ENCODE measurements at places on chromosomes 5 and 9. TPM values are rescaled to one million over a fixed set of nuclear protein-coding genes. Genes with fewer than 3 reads are reported as not detected.

The GARNL3 gene
- total RNA-seq, result 5.3 TPM

DNA sequence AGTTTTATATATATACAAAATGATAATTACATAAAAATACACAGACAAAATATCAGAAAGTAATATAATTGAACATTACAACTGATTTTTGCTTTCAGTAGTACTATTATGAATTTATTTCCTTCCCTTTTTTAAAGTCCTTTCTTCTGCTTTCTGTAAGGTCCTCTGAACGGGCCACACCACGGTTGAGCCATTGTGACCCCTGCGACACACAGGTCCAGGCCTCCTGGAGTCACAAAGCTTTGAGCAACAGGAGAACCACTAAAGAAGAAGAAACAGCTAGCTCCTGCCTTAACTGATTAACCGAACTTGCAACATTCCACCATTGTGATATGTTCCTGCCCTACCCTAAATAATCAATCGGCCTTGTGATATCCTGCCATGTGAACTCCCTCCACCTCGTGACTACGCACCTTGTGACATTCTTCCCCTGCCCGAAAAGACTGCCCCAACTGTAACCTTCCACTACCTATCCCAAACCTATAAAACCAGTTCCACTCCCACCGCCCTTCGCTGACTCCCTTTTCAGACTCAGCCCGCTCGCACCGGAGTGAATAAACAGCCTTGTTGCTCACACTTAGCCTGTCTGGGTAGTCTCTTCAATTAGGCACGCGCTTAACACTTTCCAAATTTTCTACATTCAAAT is 375.0 kb upstream of the RFX3 start:
- no peak for DNase-seq

The TNFSF8 gene
- not detected for total RNA-seq

- no peak for DNase-seq
These were observed 34.8 kb downstream of the ITGA2 start for GRCh38 chr5:53023969-53024368.

The ADGRD2 gene
- not detected for total RNA-seq

The SV2C gene
- not detected for total RNA-seq

DNA sequence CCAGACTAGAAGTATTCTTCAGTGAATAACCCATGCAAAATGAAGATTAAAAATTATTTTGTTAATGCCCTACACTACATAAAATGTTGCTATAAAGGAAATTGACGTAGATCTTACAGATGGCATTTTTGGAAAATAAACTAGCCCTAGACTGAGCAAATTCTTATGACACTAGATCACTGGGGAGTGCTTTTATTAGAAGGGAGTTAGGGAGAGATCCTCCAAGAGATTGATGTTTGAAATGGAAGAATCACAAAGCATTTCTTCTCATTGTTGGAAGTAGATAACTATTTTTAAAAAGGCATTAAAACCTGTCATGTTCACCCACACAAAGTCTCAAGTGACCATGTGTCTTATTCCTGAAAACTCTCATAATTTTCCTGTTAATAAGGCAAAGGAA is 351.1 kb upstream of the TLE4 start:
- DNase-seq, result no peak

The GMCL2 gene
- not detected for total RNA-seq

The LHX3 gene
- total RNA-seq, result not detected

The SPINK4 gene
- not detected for total RNA-seq

The FREM1 gene
- not detected for total RNA-seq

DNA sequence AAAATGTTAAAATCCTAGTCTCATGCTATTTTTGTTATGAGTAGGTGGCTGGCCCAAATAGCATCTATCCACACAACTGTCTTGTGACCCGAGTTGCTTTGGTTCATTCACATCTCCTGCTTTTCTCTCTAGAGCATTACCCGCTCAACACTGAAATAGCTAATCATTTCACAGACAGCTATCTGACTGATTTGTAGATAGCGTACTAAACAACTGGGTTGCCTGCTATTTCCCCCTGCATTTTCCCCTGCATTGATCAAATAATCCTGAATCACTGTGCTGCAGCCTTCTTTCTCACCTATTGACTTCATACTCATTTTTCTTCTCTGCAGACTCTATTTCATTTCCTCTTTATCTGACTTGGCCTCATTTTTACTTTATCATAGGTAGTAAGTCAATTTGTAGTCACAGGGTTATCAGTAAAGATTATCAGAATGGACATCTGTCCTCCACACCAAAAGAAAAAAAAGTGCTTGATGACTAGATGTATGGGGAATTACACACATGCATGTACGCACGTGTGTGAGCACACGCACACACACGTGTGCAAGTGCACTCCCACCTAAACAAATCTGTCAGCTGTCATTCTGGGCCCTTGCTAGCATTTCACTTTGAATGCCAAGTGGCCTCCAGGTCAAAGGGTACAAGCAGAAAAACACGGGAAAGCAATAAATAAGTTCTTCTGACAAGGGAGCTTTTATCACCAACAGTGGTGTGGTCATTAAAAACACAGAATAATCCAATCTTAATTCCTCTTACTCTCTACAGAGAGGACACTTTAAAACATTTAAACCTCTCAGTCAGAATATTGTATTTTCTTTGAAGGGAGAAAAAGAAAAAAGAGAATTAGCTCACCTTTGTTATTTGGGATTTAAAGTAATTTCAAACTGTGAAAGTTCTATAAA is 501.6 kb downstream of the EFNA5 start:
- DNase-seq, result no peak

The SOX30 gene
- total RNA-seq, result not detected

DNA sequence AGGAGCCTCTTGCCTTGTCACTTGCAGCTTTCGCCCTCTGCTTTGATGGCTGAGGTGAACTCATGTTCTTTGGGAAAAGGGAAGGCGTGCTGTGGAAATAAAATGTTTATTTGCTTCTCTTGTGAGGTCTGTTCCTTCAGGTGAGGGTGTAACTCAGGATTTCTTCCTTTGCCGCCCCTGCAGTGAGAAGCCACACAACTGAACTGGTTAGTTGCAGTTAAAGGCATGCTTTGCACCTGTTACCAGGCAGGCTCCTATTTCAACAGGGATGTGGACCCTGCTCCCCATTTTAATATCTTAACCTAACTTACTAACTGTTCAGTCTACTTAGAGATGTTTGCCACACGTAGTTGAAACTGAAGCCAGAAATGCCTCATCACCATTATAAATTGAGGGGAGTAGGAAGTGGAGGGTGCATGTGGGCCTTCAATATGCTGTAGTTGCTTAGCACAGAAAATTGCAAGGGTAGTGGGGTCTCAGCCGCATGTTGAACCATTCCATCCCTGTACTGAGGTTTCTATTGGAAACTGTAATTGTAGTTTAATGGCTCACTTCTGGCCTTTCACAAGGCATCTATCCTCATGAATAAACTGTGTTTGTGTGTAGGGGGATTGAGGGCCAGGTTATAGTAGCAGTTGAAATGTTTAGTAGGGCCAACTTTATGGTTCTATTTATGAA is 7.9 kb downstream of the RACK1 start:
- DNase-seq, result no peak

- DNase-seq, result no peak
These were observed 99.2 kb downstream of the PHF2 start for GRCh38 chr9:93675336-93676150.

DNA sequence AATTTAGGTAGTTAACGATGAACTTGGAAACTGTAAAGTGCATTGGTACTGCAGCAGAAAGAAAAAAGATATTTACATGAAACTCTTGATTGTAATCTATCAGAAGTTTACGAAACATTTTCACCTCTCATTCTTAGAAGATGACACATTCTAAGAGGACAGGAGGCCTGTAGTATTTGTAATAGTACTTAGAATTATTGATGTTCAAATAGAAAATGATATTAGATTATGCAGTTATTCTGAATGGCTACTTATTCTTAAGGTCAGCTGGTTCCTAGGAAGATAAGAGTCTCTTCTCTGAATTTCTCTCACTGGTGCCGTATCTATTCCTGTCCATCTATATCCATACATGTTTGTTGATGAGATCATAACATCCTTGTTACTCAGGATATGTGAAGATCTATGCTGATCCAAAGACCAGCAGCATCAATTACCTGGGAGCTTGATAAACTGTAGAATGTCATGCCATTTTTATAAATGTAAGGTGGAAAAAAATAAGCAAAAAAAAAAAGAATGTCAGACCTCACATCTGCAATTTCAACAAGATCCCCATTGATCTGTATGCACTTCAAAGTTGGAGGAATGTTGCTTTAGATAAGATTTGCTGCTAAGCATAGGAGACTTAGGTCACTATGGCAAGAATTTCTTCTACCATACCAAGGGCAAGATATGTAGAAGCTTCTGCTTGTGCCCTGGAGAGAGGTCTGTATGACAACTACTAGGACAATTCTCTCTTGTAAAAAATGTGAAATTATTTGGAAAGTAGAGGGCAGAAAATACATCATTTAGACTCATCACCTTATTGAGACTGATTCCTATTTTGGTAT is 42.4 kb upstream of the RICTOR start:
- no peak for DNase-seq

- DNase-seq, result no peak
These were observed 4.8 kb downstream of the CCNI2 start for GRCh38 chr5:132751971-132752580.

- peak; percentile 64 for DNase-seq
These were observed 26.2 kb downstream of the LHX2 start for GRCh38 chr9:124037790-124038189.

The AQP3 gene
- total RNA-seq, result 0.08 TPM

- no peak for DNase-seq
These were observed 159.4 kb downstream of the ARHGAP26 start for GRCh38 chr5:142929587-142929986.

DNA sequence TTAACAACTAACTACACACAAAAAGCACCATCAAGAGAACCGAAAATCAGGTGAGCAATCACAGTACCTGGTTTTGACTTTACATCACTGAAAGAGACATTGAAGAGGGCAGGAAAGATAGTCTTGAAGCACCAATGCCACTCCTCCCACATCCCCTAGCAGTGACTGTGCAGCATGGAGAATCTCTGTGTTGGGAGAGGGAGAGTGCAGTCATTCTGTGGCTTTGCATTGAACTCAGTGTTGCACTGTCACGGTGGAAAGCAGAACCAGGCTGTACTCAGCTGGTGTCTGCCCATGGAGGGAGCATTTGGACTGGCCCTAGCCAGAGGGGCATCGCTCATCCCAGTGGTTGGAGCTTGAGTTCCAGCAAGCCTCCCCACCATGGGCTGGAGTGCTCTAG is 40.4 kb downstream of the C5 start:
- DNase-seq, result no peak

DNA sequence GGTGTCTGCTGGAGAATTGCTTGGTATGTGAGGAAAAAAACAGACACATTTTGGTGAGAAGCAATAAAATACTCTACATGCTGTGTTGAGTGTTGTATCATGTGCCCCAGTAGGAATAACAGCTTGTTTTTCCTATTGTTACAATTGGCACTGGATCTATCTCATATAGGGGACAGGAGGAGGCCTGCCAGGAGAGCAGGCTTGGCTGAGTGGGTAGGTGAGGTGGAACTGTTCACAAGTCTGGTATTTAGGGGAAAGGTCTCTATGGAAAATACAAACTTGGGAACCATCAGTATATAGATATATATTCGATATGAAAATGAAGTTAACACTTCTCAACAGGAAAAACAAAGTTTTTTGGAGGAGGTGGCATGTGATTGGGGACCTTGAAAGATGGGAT is 9.5 kb upstream of the SH3TC2 start:
- DNase-seq, result no peak

The CDK5RAP2 gene
- 139 TPM for total RNA-seq

DNA sequence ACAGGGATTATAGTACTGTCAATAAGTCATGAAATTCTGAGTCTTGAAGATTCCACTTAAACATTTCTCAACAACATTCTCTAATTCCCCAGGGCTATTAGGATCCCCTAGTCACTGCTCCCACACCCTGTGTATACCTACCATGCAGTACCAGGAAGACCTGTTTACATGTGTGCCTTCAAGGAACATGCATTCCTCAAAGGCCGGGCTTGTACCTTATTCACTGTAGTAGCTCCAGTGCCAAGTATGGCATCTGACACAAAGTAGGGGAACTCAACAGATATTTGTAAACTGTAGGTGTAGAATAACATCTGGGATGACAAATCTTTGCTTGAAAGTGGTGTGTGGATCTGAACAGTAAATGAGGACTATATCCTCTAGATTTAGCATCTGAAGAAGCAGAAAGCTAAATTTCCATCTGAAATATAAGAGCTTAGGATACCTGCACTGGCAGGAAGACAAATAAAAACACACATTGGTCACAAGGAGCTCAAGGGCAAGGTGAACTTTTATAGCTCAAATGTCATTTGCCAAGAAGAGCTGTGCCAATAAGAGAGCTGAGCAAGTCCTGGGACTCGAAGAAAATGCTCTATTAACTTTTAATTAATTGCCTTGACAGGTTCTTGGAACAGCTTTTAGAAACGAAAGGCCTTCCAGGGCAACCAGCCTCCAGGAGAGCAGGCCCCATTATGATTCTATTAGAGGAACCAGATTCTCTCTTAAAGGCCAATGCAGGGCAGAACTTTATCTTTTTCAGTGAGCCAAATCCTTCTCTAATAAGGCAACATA is 52.3 kb upstream of the MYOT start:
- DNase-seq, result no peak

GRCh38 chr5:40572937-40573336 is 106.8 kb upstream of the PTGER4 start:
- DNase-seq, result no peak

DNA sequence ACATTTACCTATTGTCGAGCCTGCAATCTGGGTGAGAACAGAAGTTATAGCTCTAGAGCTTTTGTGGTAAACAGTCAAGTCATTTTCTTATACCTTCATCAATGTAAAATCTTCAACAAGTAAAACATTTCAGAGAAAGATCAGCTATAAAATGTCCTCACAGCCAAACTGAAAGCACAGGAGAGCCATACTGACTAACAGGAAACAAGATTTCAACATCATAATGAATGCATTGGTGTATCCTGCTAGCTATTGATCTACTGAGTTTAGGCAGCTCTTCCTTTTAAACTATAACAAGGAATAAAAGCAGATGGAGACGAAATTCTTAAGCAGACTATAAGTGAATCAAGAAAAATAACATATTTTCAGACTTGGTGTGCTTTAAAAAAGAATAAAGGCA is 1522.9 kb upstream of the WWC1 start:
- DNase-seq, result no peak

DNA sequence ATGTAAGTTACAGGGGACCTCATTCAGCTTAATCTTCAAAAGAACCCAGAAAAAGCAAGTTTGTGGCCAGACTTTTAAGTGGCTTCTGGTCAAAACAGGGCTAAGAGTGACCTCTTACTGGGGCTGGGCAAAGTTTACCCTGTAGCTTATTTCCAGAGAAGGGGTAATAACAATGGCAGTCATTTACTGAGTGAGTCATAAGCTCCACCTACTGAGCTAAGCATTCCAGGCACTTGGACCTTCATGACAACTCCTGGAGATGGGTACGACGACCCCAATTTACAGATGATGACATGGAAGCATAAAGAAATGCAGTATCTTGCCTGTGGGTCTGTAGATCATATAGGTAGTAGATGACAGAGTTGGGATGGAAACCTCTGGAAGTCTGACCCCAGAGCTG is 4.7 kb upstream of the GPR151 start:
- no peak for DNase-seq

The POLR3G gene
- total RNA-seq, result 60.5 TPM

DNA sequence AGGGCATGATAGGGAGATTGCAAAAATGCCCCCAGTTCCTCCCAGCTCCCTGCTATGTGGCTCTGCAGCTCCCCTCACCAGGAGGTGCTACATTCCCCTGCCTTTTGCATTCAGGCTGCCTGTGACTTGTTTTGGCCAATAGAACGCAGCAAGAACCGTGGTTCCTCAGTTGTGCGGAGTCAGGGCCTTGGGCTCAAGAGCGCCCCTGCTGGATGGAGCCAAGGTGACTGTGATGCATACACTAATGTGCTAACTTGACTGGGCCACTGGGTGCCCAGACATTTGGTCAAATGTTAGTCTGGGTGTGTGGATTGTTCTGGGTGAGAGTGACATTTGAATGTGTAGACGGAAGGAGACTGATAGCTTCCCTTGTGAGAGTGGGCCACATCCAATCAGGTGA is 123.3 kb upstream of the MVB12B start:
- DNase-seq, result peak; percentile 31
